AG10803 (cell line): ENCODE measurements at places on chromosomes 6 and 20.

GRCh38 chr20:48194583-48194982, 409.3 kb upstream of the SULF2 start:
- no peak for DNase-seq

- peak; percentile 80 for DNase-seq
These were observed 235.0 kb upstream of the PRDM1 start for GRCh38 chr6:105851113-105851580.

- DNase-seq = no peak
These were observed 650.6 kb upstream of the ARID1B start for GRCh38 chr6:156126535-156126934.

- DNase-seq = peak; percentile 37
These were observed 1235.5 kb upstream of the CITED2 start for GRCh38 chr6:140609956-140610355.

- no peak for DNase-seq
These were observed 73.1 kb upstream of the SLC22A1 start for GRCh38 chr6:160048471-160048870.

DNA sequence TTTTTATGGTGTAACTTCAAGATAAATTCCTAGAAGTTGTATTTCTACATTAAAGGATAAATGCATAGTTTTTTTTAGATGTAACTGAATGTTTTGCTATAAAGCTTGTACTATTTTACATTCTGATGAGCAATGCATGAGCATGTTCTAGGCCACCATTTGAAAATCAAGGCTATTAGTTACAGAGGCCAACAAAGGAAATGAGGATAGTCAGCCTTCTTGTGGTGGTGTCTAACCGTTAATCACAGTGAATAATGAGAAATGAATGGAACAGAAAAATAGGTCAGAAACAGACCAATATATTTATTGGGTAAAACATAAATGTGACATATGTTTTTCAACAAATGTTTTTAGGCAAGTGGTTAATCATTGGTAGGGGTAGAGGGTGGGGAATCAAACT, 37.6 kb upstream of the L3MBTL3 start:
- no peak for DNase-seq

DNA sequence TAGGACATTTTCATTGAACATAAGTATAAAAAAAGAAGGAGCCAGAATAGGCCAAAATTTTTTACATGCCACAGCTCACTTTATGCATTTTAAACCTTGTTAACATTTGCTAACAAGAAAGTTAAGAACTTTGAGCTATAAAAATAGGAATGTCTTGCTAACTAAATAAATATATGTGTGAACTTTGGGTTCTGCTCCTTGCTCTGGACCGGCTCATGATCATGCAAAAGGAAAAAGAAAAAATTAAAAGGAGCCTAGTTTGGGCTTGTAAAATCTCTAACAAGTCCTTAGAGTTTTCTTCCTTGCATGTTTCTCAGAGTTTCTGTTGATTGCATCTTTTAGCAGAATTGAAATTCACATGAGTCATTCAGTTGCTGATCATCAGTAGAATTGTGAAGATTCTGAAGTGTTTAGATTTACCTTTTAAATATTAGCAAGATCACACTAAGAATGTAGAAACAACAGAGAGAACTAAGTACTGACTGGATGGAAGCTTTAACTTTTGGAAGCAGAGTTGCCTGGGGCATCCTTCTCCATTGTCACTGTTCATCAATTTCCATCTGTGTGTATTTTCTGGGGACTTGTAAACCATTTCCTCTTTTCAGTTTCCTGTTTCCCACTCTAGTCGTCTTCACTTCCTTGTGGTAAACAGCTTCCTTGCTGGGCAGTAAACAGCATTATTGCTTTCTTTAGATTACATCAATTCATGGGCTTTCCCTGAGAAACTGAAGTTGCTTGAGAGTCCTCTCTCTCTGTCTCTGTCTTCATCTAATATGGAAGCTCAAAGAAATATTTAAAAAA, 458.4 kb upstream of the BTBD3 start:
- DNase-seq = peak; percentile 61

DNA sequence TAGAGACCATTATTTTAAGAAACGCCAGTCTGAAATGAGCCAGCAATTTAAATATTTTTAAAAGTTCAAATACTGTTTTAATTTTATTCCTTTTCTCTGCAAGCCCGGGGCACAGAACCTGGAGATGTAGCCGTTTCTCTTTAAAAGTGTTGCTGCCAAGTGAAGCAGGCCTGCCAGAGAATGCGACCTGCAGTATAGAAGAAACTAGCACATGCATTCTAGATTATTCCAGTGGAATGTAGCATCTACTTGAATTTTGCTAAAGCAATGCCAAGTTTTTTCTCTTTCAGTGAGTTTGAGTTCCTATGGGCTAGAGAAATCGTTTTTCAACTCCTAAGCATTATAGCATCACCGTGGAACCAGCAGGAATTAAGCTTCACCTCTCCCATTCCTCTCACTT, 101.3 kb downstream of the QRSL1 start:
- no peak for DNase-seq

DNA sequence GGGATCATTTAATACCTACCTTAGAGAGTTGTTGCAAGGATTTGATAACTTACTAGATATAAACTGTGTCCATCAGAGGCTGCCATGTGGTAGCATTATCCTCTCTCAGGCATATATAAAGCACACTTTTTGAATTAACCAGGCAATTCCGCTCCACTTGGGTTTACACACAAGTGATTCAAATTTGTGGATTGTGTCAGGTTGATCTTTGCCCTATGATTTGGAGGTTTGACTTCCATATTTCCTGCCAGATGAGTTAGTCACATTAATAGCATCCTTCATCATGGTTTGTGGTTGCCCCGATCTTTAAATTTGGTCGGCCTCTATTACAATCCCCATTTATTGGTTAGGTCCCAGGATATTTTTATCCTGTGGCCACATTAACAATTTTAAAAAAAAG, 44.8 kb upstream of the CTAGE9 start:
- DNase-seq = peak; percentile 97

DNA sequence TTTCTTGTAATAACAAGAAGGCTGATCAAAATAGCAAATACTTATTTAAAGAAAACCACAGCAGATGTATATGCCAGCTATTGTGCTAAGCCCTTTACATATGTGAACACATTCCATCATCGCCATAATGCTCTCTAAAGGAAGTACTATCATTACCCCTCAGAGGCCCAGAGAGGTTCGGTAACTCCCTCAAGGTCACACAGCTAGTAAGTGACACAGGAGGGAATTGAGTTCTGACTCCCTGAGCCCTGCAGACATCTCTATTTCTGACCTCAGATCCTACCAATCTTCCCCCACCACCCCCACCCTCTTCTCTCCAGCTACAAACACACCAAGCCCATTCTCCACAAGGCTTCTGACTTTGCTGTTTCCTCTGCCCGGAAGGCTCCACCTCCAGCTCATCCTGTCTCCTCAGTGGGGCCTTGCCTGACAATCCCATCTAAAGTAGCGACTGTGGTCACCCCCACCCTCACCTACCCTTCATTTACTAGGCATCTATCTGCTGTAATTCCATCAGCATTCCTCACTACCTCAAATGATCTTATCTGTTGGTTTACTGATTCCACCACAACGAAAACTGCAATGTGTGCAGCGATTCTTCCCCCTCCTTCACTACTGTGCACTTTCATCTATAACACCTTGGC, 234.5 kb downstream of the LRFN2 start:
- no peak for DNase-seq

- DNase-seq = no peak
These were observed 76.7 kb downstream of the UBE3D start for GRCh38 chr6:82988930-82989351.

GRCh38 chr20:58898629-58899408, 46.3 kb downstream of the GNAS start:
- no peak for DNase-seq

- no peak for DNase-seq
These were observed 32.1 kb downstream of the PRSS16 start for GRCh38 chr6:27279513-27280063.

- no peak for DNase-seq
These were observed 18.2 kb downstream of the KCNQ5 start for GRCh38 chr6:72639920-72640614.

DNA sequence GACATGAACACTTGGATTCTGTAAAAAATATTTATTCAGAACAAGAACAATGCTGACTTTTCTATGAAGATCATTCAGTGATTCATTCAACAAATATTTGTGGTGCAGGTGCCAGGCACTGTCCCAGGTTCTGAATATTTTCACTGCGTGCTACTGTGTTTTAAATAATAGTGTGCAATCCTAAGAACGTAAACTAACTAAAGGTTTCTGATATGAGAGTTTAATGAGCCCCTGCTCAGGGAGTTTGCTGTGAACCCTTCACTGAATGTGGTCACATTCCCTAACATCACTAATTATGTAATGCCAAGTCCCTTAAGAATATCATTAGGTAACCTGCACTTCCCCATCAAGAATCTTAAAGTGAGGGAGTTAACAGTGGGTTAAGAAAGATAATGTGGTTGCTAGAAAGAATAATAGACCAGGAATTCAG, 1.7 kb upstream of the TMEM170B start:
- peak; percentile 26 for DNase-seq

DNA sequence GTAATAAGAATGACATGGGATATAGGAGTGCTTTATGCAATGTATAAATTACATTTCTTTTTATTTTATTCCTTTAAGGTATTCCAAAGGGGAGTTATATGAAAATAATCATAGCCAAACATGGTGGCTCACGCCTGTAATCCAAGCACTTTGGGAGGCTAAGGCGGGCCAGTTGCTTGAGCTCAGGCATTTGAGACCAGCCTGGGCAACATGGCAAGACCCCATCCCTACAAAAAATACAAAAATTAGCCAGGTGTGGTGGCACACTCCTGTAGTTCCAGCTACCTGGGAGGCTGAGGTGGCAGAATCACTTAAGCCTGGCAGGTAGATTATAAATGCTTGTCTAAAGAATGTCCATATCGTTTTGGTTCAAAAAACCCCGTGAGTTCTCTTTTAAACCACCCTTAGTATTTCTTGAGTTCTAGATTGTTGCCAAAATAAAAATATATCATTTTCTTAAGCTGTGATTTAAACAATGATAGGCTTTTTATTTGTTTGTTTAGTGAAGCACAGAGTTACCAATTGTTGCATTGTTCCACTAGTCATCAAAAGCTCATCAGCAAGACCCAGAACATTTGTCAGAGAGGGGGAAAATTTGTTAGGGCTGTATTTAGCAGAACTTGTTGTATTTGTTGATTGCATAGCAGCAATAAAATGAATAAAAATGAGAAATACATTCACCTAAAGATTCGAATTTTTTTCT, 146.2 kb downstream of the KHDC1L start:
- no peak for DNase-seq

GRCh38 chr20:47370850-47371782, 14.6 kb upstream of the ZMYND8 start:
- DNase-seq = no peak

DNA sequence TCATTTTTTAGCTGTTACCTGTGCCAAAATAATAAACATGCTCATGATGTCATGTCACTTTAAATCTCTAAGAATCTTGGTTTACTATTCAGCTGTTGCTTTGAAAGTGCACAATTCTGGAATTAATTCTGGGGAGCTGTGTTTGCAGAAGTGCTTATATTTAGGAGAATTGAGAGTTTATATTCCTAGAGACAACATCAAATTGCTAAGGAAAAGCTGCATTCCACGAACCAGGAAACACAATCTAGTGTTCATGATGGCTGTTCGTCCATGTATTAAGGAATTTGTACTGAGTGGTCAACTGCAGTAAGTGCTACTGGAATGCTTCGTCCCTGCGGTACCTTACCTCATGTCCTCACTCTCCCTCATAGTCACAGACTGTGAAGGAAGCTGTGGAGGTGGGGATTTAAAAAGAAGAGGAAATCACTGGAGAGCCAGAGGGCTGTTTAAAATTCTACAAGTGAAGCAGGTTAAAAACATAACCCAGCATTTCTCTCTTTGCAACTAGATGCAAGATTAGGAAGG, 161.0 kb downstream of the TRMT11 start:
- DNase-seq = no peak

- no peak for DNase-seq
These were observed 25.3 kb downstream of the CASS4 start for GRCh38 chr20:56437196-56437960.

DNA sequence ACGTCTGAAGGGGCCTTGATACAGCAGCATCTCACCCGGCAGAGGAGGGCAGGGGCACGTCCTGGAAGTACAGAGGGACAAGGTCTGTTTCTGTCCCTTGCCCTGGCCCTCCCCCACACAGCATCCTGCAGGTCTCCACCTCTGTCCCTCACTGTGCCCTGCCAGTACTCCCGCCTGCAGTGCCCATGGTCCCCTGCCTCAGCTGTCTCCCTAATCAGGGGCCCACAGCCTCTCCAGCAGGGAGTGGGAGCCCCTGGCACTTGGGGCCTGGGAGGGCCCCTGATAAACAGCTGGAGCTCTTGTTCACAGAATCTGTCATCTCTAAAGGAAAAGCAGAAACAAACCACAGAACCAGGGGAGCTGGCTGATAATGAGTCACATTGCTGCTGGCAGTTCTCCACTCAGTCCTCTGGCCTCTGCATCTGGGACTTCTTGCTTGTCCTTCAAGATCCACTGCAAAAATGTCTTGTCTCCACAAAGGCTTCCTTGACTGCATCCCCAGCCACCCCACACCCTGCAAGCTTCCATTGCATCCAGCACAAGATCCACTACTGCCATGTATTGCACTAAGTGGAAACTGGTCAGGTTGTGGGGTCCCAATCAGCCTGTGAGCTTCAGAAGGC, 33.2 kb upstream of the TAF8 start:
- peak; percentile 77 for DNase-seq

DNA sequence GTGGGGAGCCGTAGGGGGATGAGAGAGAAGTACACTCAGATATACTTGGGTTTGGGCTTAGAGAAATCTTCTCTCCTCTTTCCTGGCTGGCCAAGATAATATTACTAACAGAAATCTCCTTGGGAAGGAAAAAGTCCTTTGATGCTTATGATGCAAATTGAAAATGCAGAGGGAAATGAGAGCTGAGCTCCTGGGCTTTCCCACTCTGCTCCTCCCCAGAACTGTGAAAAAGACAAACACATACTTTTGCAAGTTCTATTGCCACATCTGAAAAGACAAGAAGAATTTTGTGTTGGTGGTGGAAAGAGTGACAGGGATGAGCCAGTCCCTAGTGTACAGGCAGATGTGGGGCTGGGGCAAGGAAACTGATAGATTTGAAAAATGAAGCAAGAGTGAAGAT, 185.9 kb downstream of the ANKRD60 start:
- peak; percentile 53 for DNase-seq

DNA sequence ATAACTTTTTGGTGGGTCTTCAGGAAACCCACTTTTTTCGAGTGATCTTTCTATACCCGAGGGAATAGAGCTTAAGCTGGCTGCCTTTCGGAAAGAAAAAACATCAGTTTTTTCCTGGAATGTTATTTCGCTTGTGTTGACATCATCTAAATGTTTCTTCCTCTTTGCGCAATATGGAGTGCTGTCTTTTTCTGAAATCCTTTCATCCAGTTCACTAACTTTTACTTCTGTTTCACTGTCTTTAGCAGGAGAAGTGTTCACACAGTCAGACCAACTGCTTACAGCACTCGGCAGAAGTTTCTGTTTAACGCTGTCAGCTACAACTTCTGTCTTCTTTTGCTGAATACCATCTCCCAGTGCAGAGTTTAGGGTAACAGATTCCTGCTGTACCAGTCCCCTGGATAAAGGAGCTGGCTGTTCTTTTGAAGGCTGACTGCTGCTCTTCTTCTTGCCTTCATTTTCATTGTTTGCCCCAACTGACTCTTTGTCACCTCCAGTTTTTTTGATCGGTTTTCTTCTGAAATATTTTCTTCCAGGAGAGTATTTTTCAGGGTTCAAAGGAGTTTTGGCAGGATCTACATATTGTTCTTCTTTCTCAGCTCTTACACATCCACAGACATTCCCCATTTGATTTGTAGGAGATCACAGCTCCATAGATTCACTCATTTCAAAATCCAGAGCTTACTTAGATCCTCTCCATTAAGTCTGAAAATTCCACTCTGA, 50.0 kb upstream of the DST start:
- DNase-seq = peak; percentile 89

GRCh38 chr6:158912655-158913054, 87.3 kb downstream of the RSPH3 start:
- no peak for DNase-seq
